ENCODE measurements at places on chromosomes 6 and 20.

GRCh38 chr6:166515072-166515810 lies 71.2 kb downstream of the RAMACL start:
- DNase-seq = no peak

DNA sequence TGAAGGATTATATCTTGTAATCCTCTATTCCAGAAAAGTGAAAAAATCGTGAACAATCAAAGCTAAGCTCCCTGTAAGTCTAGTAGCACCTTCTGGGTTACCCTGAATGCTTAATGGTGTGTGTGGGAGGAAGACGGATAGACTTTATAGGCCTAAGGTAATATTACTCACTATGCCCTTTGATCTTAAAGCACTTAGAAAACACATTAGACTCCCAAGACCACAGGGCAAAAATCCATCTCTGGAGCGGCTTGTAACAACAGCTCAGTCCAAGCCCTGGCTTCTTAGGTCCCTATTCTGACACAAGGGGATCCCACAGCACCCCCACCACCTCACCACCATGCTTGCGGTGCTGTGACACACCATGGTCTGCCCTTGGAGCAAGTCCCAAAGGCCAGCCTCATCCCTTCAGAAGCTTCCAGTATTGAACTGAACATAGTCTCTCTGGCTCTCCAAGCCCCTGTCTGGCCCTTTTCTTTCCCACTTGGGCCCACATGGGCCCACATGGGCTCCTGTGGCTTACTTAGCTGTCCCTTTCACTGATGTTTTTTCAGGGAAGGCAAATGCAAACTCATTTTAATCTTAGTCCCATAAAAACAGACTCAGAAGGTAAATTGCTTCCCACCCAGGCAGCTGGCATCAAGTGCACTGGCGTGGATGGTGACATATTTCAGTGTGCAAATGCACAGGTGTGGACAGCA lies 28.3 kb downstream of the C6orf132 start:
- no peak for DNase-seq

GRCh38 chr6:109687271-109687761 lies 3.7 kb downstream of the AK9 start:
- no peak for DNase-seq

DNA sequence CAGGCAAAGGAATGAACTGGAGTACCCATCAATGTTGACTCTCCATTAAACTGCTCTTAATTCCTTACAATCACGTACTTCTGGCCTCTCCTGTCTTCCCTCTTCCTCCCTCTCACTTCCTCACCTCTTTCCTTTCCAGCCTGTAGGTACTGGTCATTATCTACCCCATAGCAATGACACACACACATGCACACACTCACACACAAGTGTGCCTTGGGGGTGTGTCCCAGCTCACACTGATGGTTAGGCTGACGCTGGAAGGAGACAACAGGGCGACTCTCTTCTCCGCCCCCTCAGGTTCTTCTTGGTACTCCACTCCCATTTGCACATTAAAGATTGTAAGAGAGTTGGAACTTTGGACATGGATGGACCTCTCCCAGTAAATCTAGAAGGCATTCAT lies 14.0 kb upstream of the SERPINB9 start:
- no peak for DNase-seq

- no peak for DNase-seq
Measured at GRCh38 chr20:16485401-16485800, 87.8 kb downstream of the KIF16B start.

- no peak for DNase-seq
Measured at GRCh38 chr6:167416676-167417430, 92.0 kb downstream of the TTLL2 start.

- no peak for DNase-seq
Measured at GRCh38 chr20:53751620-53752318, 158.1 kb upstream of the ZNF217 start.

DNA sequence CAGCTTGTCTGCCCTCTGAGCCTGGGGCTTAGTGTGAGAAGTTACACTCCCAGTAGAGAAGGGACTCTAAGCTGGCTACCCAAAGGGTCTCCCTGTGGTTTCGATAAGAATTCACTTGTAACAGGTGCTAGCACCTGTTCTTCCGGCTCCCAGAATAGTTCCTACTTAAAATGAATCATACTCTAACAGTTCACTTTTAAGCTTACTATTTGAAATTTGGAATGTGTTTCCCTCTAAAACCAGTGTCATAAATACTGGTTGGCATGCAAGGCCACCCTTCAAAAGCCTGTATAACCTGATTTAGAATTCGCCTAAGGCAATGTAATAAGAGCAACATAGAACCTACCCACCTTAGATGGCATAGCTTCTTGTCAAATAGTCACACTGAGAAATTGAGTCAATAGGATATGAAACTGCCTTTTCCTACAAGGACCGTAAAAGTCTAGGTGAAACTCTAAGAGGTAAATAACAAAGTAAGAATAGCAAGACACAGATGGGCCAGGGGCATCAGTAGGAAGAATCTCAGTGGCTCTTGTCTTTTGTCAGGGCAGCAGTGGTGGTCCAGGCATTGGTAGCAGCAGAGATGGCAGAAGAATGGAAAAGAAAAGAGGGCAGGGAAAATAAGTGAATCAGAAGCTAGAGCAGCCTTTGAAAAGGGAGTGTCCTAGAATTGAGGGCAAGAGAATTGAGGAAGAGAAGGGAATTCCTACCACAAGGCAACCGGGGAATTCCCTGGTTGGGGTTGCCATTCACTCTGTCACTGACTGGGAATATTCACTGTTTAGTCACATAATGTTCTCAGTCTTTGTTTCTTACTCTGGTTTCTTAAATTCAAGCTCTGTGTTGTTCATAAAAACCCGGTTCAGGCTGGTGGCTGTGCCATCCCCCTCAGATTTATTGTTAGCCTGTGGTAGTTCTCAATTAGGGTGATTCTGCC lies 91.5 kb downstream of the HIVEP2 start:
- DNase-seq = no peak
